ENCODE measurements at places on chromosomes 6 and 20. TPM values are rescaled to one million over a fixed set of nuclear protein-coding genes. Genes with fewer than 3 reads are reported as not detected.

- no peaks in the 10 kb centered on the region for H3K27me3 ChIP-seq
- H3K4me3 ChIP-seq = no peak overlapping the region
- H3K27ac ChIP-seq = no peak overlapping the region
- H3K36me3 ChIP-seq = no peaks in the 10 kb centered on the region
Measured at GRCh38 chr6:55694148-55694547, 115.2 kb upstream of the HMGCLL1 start.

Gene RBPJL
- total RNA-seq = not detected

Gene GABRR2
- total RNA-seq = 0.93 TPM

- peaks cover 38% of the 10 kb centered on the region for H3K4me1 ChIP-seq
- peak overlapping the region; percentile 78 for H3K27ac ChIP-seq
- no peaks in the 10 kb centered on the region for H3K36me3 ChIP-seq
- no peak for DNase-seq
- no peaks in the 10 kb centered on the region for H3K27me3 ChIP-seq
Measured at GRCh38 chr6:27865850-27866356, 46.3 kb downstream of the OR2B2 start.
